ENCODE measurements at places on chromosomes 5 and 9.

DNA sequence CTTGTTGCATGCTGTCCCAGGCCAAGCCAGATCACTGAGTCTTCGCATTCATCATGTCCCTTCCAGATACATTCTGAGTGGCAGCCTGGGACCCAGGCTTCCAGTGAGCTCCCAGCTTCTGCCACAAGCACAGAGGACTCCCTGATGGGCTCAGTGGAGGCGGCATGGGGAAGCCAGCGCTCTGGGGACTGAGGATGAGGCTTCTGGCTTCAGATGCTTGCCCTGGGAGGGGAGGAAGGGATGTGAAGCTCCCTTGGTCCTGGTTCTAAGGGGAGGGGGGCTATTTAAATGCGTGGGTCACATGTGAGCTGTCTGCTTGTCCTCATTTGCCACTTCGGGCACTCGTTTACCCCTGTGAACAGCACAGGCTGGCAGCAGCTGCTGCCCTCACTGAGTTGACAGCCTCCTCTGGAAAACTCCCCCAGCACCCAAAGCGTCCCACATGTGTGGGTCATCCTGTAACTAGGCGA is 174.0 kb downstream of the NR3C1 start:
- DNase-seq = no peak

GRCh38 chr9:82543726-82544125 is 519.2 kb downstream of the RASEF start:
- no peak for DNase-seq

GRCh38 chr9:72427801-72428200 is 62.8 kb upstream of the ZFAND5 start:
- DNase-seq = no peak

DNA sequence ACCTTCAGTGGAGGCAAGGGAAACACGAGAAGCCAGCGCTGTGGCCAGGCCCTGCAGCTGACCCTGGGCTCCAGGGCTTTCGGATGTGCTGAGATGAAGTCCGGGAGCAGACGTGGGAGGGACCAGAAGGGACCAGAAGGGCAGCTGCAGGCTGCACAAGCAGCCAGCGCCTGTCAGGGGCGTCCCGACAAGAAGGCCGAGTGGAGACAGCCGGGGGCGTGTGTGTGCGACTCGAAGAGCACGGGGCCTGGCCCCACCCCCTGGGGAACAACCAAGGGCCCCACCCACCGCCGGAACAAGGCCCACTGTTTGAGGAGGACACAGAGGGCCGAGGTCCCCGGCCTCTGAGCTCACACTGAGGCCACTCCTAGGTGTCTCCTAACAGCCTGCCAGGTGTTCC is 31.4 kb downstream of the SLC12A7 start:
- no peak for DNase-seq

GRCh38 chr9:97357056-97357455 is 49.6 kb downstream of the CCDC180 start:
- DNase-seq = no peak

DNA sequence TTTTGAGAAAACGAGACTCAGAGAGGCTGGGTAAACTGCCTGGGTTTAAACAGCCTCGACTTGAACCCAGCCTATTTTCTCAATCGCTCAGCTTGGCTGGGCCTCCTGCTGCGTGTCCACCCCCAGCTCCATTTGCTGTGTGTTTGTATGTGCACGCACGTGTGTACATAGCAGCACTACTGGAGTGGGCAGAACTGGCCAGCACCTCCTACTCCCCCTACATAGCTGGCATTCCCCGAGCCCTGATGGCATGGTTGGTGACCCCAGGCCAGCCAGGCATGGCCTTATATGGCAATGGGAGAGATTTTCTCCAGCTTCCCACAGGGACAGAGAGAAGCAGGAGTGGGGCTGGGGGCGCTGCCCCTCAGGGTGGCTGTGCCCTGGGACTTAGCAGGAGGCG is 4.1 kb downstream of the AIF1L start:
- no peak for DNase-seq

GRCh38 chr5:73747696-73748380 is 121.8 kb downstream of the ARHGEF28 start:
- no peak for DNase-seq

Measured in CD4-positive, alpha-beta T cell treated with Interleukin-15 for 4 hours (primary cell).